Renal cortex interstitium (tissue), 15 donors: ENCODE measurements at places on chromosomes 12 and 14. TPM values are rescaled to one million over a fixed set of nuclear protein-coding genes. Genes with fewer than 3 reads are reported as not detected.

The OR4K17 gene
- 0.11 TPM for polyA plus RNA-seq

DNA sequence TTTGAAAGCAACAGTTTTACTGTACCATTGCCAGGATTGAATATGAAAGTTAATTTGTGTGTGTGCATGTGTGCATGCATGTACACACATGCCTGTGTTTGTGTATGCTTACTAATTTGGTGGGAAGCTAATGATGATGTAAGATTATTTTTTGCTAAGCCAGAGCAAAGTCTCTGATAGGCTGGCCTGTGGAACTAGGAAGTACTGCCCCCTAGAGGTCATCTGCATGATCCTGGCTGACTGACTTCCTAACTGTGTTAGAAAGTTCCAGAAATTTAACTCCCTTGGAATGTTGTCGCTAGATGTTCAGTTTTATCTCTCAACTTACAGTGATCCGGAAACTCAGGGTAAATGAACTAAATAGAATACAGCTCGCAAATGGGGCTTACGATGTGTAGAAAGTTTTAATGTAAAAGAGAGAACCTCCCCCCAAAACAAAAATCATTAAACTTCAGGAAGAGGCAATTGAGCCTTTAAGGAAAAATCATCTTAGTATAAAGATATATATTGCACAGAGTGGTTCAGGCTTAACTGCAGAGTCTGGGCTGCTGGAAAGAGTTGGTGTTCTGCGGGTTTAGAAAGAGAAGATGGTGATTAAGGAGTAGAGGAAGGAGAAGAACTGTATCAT, 34.3 kb upstream of the SLC38A1 start:
- DNase-seq, result peak; percentile 5

The MMP19 gene
- polyA plus RNA-seq, result 1.4 TPM

DNA sequence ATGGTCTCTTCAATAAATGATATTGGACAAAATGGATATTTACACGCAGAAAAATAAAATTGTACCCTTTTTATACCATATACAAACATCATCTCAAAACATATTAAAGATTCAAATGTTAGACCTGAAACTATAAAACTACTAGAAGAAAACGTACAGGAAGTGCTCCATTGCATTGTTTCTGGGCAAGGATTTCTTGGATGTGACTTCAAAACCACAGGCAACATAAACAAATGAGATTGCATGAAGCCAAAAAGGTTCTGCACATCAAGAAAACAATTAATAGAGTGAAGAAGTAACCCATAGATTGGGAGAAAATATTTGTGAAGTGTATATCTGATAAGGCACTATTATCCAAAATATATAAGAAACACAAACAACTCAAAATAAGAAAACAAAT, 812.4 kb downstream of the NRXN3 start:
- DNase-seq, result no peak

GRCh38 chr12:1201886-1202285, 210.9 kb downstream of the ERC1 start:
- no peak for DNase-seq

GRCh38 chr12:110102255-110102654, 21.9 kb upstream of the IFT81 start:
- no peak for DNase-seq

The INHBE gene
- polyA plus RNA-seq, result 0.66 TPM

DNA sequence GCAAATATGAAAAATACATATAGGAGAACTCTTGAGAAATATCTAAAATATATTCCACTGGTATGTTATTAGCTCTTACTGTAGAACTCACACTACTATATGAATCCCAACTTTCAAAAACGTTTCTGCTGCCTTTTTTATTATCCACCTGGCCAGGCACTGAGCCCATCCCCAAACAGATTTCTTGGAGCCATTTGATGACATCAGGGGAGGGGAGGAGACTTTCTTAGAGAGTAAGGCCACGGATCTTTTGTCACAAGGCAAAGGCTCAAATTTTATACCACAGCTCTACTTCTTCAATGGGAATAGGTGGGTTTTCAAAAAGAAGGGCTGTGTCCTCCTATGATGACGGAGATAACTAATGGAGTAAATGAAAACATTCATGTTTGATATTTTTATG, 83.0 kb downstream of the SLC25A21 start:
- DNase-seq, result no peak

DNA sequence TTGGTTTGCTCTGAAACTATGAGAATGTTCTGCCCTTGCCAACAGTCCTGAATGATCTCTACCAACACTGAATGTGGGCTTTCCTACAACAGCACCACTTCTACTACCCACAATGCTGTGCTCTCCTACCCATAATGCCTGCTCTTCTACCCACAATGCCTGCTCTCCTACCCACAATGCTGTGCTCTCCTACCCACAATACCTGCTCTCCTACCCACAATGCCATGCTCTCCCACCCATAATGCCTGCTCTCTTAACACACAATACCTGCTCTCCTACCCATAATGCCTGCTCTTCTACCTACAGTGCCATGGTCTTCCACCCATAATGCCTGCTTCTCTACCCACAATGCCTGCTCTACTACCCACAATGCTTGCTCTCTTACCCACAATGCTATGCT, 92.3 kb downstream of the KCNK13 start:
- no peak for DNase-seq

DNA sequence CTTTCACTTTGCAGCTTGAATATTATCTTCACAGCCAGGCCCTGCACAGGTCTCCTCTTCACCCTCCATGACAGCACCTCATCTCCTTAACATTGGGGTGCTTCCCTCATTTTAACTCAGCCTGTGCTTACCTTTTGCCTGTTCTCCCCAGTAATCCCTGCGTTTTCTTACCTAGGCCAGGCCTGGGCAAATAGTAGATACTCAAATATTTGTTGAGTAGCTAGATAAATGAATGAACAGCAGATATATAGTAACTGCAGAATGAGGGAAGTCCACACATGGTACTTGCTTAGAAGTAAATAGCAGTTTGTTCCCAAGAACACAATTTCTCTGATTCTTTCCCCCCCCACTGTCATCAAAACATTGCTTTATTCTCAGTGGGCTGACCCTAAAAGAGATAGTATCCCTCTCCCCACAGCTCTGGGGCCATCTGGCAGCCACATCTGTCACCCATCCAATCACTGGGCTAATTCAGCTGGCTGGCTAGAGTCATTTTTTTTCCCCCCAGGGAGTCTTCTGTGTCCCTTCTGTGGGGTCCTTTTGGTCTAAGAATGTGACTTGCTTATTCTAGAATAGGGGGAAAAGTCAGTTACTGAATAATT, 43.2 kb downstream of the APPL2 start:
- DNase-seq, result no peak

DNA sequence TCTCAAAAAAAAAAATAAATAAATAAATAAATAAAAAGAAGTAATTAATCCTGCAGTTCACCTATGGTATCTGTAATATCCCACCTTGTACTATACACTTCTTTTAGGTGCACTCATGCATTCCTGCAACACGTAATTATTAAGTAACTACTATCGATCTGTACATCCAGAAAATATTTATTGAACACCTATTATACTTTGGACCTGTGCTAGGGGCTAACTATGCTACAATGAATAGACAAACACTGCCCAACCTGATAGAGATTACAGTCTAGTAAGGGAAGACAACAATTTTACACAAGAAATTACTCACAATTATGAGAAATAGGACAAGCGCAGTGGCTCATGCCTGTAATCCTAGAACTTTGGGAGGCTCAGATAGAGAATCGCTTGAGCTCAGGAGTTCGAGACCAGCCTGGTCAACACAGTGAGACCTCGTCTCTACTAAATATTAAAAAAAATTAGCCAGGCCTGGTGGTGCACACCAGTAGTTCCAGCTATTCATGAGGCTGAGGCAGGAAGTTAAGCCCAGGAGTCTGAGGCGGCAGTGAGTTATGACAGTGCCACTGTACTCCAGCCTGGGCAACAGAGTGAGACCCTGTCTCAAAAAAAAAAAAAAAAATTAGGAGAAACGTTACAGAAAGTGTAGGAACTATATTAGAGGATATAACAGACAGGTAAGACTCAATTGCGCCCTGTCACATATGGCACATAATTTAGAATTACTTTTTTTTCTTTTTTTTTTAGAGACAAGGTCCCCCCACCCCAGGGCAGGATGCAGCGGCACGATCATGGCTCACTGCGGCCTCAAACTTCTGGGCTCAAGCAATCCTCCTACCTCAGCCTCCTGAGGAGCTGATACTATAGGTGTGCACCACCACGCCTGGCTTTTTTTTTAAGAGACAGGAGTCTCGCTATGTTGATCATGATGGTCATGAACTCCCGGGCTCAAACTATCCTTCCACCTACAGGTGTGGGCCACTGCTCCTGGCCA, 1.2 kb downstream of the NRDE2 start:
- DNase-seq, result no peak

- DNase-seq, result no peak
These were observed 220.3 kb downstream of the FBXL14 start for GRCh38 chr12:1373901-1374735.

GRCh38 chr14:99612071-99612737, 8.2 kb upstream of the CCDC85C start:
- no peak for DNase-seq

DNA sequence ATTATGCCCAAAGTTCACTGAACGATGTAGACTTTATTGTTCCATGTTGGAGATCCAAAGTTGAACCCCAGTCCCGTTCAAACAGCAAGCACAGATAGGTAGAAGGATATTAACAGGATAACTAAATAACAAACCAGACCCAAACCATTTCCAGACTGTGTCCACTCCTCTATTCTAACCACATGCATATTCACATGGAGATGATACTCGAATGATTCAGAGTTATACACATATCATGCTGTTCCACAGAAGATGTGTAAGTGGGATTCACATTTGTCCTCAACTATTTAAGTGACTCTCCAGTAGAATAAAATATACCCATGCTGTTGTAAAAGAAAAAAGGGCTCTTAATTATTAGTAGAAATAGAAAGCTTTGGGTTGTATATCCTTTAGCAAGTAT, 185.9 kb downstream of the ITPR2 start:
- no peak for DNase-seq
